ENCODE measurements at places on chromosomes 11 and 22.

GRCh38 chr11:12421386-12421785, 44.0 kb downstream of the PARVA start:
- no peak for DNase-seq

DNA sequence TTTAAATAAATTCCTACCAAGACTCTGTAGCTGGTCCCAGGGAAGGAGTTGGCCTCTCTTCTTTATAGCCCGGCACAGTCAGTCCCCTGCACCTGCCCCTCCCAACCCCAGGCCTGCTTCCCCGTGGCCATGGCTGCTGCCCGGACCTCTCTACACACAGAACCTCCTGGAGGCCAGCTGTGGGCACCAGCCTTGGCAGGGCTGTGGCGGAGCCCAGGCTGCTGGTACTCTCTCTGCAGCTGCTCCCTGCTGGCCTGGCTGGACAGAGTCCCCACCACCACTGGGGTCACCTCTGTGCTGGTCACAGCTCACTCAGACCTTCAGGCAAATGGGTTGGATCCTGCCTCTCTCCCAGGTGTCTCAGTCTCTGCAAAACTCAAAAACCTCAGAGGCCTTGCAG, 69.3 kb downstream of the LRP5 start:
- no peak for DNase-seq

DNA sequence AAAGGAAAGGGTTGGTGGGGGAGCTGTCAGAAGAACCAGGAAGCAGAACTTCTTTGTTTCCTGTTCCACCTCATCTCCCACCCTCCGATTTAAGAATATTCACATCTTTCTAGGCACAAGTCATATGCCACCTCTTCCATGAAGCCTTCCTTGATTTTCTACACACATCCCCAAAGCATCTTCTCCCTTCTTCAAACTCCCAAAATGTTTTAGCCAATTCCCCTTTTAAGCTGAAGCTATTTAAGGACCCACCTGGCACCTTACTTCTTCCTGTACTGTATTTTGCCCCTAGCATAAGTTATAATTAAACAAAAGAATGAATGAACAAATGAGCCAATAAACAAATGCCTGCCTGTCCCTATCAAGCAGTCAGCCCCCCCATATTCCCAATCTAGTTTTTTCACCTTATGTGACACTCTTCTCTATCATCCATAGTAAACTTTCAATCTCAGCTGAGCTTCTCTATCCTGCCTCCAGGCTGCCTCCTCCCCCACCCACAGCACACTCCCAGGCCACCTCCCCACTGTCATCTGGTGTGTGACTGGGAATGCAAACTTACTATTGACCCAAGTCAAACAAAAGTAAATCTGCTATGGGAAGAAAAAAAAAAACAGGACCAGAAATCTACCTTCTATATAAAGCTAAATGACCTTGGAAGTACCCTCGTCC, 3.9 kb downstream of the TNKS1BP1 start:
- DNase-seq, result no peak

GRCh38 chr22:50085211-50085972, at the start of gene MLC1:
MLC1 (minus strand) TSS chr22:50085426; CDS start chr22:50084902, 524 bp downstream.
- DNase-seq, result peak; percentile 17

DNA sequence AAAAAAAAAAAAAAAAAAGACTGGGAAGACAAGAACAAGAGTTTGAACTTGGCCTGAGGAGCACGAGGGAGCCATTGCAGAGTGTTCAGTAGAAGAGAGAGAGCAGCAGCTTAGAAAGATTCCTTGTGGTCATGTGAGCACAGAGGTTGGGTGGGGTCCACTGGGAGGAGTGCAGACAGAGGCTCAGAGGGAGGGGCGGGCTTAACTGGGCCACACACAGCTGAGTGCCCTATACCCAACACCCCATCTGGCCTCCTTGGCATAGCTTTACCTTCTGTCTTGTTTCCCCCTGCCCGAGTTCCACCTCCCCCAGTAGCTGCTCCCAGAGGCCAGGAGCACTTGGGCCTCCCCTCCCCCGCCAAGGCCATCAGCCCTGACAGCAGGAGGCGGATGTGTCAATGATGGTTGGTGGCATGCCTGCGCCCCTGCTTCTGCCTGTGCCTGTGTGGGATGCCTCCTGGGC, 12.1 kb downstream of the C11orf86 start:
- DNase-seq, result no peak

- DNase-seq, result no peak
Measured at GRCh38 chr22:22235558-22235957, 9.0 kb upstream of the VPREB1 start.

DNA sequence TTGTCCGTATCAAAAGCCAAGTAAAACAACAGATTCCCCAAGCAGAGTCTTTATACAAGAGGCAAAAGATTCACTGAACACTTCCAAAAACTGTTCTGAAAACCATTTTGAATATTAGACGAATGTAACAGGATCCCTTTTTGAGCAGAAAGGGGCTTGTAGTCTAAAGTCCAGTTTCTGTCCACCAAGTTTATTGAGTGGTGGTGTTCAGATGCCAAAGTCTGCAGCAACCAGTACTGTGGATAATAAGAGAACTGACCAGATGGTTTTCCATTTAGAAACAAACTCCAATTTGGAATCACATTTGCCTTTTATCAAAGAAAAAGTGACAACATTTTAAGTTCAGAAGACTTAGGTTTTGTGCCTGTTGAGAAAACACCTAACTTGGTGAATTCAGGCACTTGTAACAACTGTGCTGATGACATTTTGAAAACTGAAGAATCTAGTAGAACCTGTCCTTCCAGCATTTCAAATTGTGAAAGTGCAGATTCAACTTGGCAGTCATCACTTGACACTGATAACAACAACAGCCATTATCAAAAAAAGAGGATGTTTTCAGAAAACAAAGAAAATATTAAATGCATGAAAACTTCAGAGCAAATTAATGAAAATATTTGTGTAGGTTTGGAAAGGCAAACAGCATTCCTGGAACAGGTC, 217.1 kb downstream of the CSNK2A3 start:
- no peak for DNase-seq

GRCh38 chr11:134736251-134736947, 324.4 kb upstream of the B3GAT1 start:
- no peak for DNase-seq

GRCh38 chr11:2518111-2518982, 73.5 kb downstream of the KCNQ1 start:
- no peak for DNase-seq

Measured in foreskin melanocyte (primary cell).